BE2C (cell line): ENCODE measurements at places on chromosomes 6 and 20.

DNA sequence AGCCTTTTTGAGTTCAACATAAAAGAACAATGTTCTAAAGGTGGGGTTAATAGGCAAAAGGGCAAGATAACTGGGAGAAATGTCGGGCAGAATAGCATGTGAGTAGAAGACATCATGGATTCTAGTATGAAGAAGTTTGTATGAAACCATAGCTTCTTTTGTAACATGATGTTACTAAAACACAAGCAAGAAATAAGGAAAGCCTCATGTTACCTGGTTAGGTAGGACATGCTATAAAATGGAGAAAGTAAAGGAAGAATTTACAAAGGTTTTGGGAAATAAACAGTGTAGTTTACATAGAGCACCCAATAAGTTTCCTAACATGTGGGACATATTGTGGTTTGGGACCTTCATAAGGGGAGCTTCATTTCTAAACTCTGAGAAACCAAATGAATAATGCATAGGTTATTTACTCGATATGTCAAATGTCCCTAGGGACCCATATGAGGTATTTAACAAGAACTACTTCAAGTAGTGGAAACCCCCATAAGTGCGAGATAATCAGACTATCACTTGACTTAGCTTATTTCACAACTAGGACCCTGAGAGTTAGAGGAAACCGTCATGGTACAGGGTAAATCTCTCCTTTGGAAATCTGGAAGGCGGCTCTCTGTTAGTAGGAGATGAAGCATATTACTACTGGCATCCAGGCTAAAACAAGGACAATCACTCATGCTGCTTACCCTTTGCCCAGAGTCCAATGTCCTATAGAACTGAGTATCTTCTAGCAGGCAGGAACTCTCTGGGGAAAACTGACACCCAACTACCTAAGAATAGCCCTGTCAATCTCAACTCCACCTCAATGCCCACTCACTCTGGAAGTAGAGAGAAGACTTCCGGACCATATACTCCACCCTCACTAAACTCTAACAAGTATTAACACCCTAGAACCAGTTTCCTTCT, 57.5 kb downstream of the ILRUN start:
- DNase-seq = no peak

DNA sequence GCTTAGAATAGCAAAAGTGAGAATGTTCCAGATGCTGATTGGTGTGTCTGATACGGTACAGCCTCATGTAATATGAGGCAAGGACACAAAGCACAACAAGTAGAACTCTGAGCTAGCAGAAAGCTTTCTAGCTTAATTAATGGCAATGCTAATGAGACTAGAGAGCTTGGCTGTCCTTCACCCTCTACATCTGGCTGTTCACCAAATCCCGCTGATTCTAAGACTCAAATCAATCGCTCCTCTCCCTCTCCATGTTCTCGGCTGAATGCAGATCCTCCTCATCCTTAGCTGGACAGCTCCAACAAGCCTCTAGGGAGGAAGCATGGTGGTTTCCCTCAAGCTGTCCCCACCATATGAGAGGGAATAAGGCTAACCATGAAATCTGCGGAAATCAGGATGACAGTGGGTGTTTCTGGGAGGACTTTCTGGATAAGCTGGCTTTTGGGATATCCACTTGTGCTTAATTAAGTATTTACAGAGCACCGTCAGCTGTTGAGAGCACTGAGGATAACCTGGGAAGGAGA, 128.9 kb downstream of the FOXC1 start:
- no peak for DNase-seq

- no peak for DNase-seq
These were observed 150.0 kb upstream of the AHI1 start for GRCh38 chr6:135647521-135647920.

GRCh38 chr6:107656883-107657282, 167.0 kb downstream of the SOBP start:
- no peak for DNase-seq

- peak; percentile 81 for DNase-seq
These were observed 4.0 kb downstream of the VARS1 start for GRCh38 chr6:31791324-31792089.

- DNase-seq = no peak
These were observed 173.0 kb upstream of the JAG1 start for GRCh38 chr20:10846766-10847165.
